AG04450 (cell line): ENCODE measurements at places on chromosomes 1 and 21.

DNA sequence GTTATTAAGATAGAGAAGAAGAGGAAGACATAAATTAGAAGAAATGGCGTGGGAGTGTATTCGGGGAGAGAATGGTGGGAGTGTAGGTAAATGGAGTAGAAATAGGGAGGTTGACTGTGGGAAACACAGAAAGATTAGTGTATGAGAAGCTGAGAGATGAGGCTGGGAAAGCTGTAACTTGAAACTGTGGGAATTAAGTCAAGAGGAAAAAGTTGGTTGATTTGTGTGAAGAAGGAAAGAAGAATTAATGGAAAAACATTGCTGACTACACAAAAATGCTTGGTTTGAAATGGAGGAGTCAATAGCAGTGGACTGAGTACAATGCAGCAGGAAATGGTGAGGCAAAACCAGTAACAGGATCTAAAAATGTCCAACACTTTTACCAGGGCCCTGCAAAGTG lies 448.3 kb downstream of the PTPRC start:
- no peak for DNase-seq

DNA sequence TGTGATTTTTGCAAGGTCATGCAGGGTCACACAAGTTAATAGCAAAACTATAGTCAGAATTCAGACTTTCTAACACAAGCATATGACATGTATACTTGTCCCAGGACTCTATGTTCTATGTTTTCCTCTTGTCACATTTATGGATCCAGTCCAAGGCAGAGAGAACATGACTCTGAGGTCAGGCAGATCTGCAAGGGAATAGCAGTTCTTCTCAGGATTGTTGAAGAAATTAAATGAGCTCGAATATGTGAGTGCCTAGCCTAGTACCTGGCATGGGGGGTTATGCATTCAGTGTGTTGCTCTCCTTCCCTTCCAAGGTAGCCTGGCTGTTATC lies 9.5 kb upstream of the RPTN start:
- DNase-seq = no peak

DNA sequence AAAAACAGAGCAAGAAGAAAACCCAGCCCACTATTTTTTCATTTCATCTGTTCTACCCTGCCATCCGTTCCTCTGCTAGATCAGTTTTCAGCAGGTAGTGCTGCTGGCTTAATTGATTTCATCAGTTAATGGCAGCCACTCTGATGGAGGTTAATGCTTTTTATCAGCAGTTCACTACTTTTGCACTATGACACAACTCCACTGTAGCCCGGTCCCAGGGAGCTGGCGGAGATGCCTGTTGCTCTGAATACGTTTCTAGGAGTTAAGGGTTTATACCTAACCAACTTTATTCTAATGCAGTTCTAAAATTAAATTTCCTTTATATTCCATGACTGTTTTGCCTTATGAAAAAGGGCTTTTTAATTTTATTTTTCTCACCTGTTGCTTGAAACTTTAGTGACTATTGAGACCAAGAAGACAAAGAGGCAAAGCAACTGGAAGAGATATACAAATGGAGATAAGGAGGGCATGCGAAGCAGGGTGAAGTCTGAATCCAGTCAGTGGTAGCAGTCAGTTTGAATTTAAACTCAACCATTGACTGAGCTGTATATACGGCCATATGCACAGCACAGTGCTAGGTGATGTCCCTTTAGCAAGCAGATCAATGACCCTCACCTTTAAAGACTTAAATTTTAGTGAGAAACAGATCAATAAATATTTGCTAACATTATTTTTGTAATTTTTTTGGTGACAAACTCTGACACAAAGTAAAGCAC lies 477.9 kb downstream of the LMO4 start:
- DNase-seq = no peak

DNA sequence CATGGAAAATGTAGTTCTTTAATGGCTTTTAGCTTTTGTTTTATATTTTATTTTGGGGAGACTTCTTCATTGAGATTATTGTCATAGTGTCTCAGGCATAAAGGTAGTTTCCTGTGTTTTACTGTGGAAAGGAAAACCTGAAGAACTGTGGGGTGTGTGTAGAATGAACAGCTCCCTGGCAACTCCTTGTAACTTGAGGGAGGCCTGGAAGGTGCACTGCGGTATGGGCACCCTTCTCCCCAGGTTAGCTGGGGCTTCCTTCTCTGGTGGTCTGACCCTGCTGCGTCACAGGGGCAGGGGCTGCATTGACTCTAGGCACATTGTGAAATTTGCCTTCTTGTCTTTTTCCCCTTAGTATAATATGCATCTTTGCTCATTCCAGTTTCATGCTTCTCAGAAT lies 1.7 kb downstream of the ATP1B1 start:
- no peak for DNase-seq

GRCh38 chr1:42480921-42481320 lies 17.8 kb downstream of the CCDC30 start:
- no peak for DNase-seq

GRCh38 chr1:69055194-69055593 lies 512.5 kb upstream of the LRRC7 start:
- DNase-seq = no peak

DNA sequence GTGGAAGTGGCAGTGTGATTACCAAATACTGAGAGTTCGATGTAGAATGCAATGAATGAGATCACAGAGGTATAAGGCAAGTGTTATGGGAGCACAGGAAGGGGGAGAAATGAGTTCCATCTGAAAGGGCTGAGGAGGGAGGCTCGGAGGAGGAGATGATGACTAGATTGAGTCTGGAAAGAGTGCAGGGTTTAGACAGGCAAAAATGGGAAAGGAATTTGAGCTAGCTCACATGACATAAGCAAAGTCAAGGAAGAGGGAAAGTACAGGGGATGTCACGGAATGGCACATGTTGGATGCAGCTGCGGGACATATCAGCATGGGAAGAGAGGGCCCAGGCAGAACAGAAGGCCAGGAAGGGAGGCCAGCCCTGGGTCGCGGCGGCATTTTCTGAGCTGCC lies 132.7 kb downstream of the RUNX1 start:
- peak; percentile 38 for DNase-seq

GRCh38 chr21:35622612-35623011 lies 437.7 kb downstream of the SETD4 start:
- DNase-seq = no peak
